ENCODE measurements at places on chromosomes 11 and 22.

GRCh38 chr11:47329987-47330931, 22.2 kb downstream of the MYBPC3 start:
- DNase-seq, result no peak

DNA sequence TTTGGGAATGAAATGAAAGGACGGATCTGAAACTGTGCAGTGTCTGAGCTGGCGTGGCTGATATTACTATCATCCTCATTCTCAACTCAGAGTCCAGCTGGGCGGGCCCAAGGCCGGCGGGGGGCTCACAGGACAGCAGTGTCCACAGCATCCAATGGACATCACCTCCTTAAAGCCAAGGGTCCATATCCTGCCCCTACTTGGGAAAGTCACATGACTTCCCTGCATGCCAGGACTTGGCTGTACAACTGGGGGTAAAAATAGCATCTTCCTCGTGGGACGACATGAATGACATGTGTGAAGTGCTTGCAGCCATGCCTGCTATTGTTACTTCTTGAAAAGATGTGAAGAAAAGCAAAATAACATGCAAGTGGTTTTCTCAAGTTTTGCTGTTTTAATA, 82.3 kb downstream of the TRMU start:
- DNase-seq, result no peak

DNA sequence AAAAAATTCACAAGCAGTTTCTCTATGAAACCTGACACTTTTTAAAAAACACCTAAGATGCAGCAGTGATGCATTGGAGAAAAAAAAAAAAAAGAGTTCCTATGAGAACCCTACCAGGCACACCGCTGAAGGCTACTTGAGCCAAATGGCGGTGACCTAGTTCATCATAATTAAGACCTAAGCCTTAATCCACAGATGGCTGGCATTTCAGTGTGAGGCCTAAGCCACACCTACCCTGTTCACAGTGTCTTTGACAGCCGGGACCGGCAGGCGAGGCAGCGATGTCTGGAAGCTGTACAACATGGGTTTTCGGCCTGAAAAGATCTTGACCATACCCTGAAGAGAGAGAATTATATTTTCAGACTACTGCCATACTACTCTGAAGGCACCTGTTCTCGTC, 38.0 kb downstream of the CPT1A start:
- no peak for DNase-seq

- DNase-seq, result no peak
Measured at GRCh38 chr11:133724116-133724515, 121.2 kb downstream of the SPATA19 start.

- no peak for DNase-seq
Measured at GRCh38 chr11:133988686-133989410, 32.1 kb upstream of the IGSF9B start.

DNA sequence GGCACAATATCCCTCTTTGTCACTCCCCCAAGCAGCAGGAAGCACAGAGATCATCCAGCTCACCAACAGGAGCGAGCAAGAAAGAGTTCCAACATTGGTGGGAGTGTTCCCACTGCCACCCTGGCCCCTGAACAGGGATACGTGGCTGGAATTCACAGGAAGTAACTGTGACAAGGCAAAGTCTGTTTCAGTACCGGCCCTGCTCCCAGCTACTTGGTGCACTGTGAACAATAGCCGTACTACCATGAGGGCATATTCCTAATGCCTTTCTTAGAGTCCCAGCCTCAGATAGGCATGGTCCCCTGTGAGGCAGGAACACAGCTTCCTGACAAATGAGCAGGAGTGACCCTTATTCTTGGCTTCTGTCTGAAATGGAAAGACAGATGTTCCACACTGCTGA, 1.8 kb upstream of the SLC37A2 start:
- DNase-seq, result no peak

GRCh38 chr22:49561338-49561737, 266.3 kb downstream of the BRD1 start:
- no peak for DNase-seq

- DNase-seq, result no peak
Measured at GRCh38 chr22:37684803-37685615, 1.1 kb upstream of the NOL12 start.

DNA sequence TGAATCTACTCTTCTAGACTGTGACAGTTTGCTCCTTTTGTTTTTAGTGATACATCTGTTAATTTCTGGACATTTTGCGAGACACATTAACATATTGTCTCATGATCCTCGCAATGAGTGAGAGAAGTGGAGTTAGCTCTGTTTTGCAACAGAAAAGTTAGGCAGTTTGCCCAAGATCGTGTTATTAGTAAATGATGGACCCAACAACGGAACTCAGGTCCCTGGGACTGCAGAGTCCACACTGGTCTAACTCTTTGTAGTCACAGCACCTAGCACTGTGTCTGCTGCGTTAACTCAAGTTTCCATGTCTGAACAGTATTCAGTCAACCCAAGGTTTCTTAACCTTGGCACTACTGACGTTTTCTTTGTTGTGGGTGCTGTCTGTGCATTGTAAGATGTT, 3.2 kb downstream of the DEPDC7 start:
- DNase-seq, result no peak

- no peak for DNase-seq
Measured at GRCh38 chr11:67372993-67373647, at the start of gene CLCF1. Gene CLCF1 (minus strand): TSS chr11:67373598. CDS start chr11:67373539, 59 bp downstream.

- DNase-seq, result no peak
Measured at GRCh38 chr11:15835788-15836411, 520.4 kb downstream of the SOX6 start.

GRCh38 chr11:106156290-106156937, 79.0 kb downstream of the AASDHPPT start:
- DNase-seq, result no peak

DNA sequence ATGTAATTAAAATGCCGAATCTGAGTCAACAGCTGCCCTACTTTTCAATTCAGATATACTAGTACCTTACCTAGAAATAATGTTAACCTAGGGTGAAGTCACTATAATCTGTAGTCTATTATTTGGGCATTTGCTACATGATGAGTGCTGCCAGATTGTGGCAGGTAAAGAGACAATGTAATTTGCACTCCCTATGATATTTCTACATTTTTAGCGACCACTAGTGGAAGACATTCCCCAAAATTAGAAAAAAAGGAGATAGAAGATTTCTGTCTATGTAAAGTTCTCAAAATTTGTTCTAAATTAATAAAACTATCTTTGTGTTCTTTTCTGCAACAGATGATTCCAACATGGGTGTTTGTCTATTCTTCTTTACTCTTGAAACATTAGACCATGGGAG, 14.1 kb downstream of the MS4A1 start:
- DNase-seq, result no peak

- no peak for DNase-seq
Measured at GRCh38 chr22:19803736-19804267, 43.2 kb downstream of the TBX1 start.

DNA sequence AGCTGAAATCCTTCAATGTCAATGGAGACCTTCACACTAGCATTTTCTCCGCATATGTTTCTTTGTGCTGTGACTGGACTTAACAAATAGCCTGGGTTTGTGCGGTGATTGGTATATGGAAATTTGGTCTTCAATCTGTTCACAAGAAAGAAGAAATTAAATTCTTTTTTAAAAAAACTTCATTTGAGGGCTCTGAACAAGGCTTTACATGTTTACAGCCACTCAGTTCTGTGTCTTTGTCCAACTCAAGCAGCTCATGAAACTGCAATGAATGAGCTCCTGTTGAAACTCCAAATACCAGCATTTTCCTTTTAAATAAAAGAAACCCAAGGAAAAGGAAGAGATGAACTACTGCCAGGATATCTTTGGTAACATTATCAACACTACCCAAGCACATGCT, 57.3 kb downstream of the PIK3C2A start:
- no peak for DNase-seq

DNA sequence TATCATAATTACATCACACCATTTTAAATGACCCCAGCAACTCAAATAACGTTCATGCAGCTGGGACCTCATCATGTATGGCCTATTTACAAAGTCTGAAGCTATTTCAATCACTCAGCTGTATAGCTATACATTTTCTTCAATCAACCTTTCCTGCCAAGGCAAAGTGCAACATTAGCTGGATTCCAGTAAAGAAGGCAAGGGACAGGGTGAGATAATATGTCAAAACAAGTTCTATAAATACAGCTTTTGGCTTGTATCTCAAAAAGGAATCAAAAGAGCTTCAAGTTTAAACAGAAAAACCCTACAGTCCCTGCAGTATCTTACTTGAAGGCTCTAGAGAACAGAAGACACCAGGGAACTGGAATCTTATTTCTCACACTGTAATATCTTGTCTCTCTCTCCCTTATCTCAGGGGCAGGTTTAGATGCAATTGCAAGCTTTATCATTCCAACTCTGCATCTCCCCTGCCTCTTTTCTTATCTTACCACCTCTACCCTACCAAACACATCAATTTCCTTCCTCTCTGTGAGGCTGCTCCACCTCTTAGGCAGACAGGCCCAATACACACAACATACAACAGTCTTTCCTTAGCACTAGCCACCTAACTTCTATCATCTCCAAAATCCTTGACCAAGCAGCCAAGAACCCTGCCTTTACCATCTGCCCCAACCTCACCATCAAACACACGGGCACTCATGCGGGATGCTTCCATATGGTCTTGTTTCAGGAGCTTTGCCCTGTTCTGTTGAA, 34.5 kb downstream of the CELF1 start:
- no peak for DNase-seq

Measured in iPS DF 19.7 (cell line).